ENCODE measurements at places on chromosomes 3 and 15.

DNA sequence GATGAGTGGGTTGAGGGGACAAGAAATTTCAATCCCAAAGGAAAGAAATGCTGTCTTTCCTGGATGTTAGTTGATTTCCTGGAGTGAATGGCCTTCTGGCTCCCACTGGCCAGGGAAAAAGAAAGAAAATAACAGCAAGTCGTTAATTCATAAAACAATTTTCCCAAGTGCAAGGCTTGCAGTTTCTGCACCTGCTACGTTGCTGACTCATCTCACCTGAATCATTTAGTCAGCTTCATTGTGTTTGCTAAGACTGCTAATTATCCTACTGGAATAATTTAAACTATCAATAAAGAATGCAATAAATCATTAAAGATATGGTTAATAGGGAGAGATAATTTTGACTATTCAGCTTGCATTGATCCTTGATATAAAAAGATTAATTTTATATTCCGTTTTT lies 387.6 kb downstream of the ROBO2 start:
- no peak for DNase-seq

DNA sequence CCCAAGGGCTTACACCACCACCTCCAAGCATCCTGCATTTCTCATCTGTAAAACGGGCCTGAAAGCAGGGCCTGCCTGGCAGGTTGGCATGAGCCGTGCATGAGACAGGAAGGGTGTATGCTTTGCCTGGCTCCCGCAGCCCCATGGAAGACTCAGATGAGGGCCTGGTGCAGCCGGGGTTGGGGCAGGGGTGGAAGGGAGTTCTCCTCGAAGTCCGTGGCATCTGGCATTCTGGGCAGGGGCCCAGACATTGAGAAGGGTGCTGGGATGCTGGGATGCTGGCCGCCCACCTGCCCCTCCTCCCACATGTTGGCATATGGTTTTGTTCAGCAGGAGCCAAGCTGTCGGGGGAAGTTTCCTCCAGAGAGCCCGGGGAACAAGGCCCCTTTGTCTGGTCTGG lies 13.0 kb upstream of the FBLN2 start:
- no peak for DNase-seq

- DNase-seq: no peak
These were observed 147.6 kb downstream of the TIGIT start for GRCh38 chr3:114441386-114441785.

- peak; percentile 23 for DNase-seq
These were observed 35.5 kb downstream of the USF3 start for GRCh38 chr3:113660896-113661295.

GRCh38 chr15:93020976-93021772 lies 67.8 kb downstream of the RGMA start:
- no peak for DNase-seq

DNA sequence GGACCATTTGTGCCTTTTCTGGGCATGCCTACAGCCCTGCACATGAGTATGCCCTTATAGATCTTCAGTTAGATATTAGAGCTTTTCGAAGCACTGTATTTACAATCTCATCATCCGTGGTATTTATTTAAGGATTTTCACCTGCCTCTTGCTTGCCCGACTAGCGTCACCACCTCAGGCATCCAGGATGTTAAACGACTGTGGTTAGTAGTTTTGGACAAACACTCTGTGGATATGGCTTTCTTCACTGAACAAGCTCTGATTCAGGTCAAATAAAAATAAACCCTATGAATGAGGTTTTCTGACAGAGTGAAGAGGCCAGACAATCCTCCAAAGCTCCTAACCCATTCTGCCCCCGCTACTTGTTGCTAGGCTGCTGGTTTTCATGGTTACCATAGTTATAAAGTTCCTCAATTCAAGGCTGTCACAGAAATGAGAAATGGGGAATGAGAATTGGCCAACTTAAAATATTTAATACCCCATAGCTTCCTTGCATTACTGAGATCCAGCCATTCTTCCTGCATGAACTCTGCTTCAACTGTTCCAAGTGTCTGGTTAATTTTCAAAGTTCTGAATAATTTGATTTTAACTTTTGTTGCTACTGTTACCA lies 440.1 kb downstream of the GABRG3 start:
- no peak for DNase-seq

GRCh38 chr15:96672629-96673028 lies 342.1 kb downstream of the NR2F2 start:
- DNase-seq: no peak

Measured in pancreas (tissue), 10 donors.